ENCODE measurements at places on chromosomes 4 and X.

DNA sequence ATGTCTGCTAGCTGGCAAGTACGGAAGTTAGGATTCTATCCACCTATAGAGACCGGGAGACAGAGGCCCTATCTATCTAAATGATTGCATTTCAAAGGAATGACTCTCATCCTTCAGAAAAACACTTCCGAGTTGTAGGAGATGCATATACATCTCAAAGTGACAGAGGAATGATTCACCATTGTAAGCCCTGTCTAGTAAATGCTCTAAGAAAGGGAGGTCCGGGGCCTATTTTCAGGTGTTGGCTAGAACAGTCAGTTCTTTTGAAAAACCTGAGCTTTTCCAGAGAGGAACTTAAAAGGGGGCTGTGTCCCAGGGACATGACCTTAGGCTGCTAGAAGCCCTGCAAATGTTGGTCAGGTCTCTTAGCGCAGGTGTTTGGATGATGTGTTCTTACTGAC is 262.9 kb upstream of the IL1RAPL1 start:
- ATAC-seq: no peak

DNA sequence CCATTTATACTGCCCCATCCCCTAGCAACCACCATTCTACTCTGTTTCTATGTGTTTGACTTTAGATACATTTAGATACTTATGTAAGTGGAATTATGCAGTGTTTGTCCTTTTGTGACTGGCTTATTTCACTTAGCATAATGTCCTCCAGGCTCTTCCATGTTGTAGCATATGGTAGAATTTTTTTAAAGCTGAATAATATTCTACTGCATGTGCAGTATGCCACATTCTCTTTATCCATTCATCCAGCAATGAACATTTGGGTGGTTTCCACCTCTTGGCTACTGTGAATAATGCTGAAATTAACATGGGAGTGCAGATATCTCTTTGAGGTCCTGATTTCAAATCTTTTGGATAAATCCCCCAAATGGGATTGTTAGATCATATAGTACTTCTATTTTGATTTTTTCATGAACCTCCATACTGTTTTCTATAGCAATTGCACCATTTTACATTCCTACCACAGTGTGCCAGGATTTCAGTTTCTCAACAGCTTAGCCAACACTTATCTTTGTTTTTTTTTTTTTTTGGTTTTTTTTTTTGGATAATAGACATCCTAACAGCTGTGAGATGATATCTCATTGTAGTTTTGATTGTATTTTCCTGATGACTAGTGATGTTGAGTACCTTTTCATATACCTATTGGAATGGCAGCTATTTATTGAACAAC is 105.9 kb upstream of the LNX1 start:
- no peak for ATAC-seq

GRCh38 chr4:165905405-165906027 is 32.5 kb downstream of the TLL1 start:
- ATAC-seq: no peak

GRCh38 chr4:165288639-165289422 is 38.6 kb upstream of the MSMO1 start:
- no peak for ATAC-seq

DNA sequence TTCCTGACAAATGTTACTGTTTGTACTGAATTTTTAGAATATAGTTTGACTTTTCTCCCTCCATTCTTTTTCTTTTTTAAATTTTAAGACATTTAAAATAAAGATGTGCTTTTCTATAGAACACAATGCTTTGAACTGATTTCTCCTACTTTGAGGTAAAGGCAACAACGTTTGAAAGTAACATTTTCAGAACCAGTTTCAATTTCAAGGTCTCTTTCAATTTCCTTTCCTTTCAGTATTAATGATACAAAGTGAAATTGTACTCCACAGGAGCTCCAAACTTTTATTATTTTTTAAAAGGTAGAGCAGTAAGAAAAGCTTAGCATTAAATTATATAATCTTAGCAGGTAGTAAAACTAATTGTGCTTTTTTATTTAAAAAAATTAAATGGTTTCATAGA is 54.9 kb downstream of the NDST4 start:
- no peak for ATAC-seq

GRCh38 chr4:141645611-141646340 is 9.4 kb downstream of the IL15 start:
- no peak for ATAC-seq

- no peak for ATAC-seq
These were observed 43.1 kb downstream of the MAB21L2 start for GRCh38 chr4:150625033-150625432.

DNA sequence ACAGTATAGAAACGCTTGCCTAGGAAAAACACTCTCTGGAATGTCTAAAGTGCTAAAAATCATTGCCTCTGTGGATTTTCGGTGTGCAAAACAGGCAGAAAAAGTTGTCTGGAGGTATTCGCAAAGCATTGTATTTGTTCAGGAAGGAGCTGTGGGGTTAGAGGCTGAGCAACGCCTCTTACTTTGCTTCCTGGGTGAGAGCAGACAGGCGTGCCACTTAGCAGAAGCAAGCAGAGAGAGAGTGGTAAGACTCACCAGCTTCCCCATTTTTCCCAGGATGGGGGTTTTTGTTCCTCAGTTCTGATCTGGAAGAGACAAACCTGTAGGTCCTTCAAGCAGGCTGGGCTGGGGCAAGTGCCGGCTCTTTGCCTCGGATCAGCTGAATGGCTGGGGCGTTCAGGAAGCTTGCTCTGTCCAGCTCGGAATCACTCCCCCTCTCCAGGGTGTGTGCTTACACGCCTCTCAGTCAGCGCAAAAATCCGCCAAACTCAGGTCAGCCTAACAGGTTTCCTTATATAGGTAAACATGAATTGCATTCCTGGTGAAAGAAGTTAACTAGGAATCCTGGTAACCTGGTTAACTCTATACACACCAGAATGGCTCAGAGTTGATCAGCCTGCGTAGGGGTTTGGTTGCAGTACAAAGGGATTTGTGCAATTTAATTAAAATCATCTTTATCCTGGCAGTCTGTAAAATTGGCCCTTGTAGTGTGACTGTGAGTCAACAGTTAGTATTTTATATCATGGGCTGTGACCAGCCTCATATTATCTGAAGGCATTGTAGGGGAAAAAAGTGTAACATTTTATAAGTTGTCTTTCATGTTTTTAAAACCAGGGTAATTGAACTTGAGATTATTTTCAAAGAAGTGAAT is 213.1 kb upstream of the MID1 start:
- ATAC-seq: peak; percentile 53

DNA sequence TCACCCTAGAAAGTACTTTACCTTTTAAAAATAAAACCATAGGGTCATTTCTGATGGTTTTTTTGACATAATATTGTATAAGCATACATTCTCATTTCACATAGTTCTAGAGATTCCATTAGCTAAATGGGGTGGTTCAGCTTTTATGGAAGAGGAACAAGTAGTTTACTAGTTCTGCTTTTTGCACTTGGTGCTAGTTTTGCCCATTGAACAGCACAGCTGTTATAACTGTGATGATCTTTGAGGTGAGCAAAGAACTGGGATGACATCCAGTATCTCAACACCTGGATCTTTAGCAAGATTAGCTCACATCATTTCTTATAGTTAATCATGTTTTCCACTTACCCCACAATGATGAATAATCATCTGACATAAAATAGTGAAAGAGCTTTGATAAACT is 40.9 kb downstream of the MOB1B start:
- no peak for ATAC-seq

DNA sequence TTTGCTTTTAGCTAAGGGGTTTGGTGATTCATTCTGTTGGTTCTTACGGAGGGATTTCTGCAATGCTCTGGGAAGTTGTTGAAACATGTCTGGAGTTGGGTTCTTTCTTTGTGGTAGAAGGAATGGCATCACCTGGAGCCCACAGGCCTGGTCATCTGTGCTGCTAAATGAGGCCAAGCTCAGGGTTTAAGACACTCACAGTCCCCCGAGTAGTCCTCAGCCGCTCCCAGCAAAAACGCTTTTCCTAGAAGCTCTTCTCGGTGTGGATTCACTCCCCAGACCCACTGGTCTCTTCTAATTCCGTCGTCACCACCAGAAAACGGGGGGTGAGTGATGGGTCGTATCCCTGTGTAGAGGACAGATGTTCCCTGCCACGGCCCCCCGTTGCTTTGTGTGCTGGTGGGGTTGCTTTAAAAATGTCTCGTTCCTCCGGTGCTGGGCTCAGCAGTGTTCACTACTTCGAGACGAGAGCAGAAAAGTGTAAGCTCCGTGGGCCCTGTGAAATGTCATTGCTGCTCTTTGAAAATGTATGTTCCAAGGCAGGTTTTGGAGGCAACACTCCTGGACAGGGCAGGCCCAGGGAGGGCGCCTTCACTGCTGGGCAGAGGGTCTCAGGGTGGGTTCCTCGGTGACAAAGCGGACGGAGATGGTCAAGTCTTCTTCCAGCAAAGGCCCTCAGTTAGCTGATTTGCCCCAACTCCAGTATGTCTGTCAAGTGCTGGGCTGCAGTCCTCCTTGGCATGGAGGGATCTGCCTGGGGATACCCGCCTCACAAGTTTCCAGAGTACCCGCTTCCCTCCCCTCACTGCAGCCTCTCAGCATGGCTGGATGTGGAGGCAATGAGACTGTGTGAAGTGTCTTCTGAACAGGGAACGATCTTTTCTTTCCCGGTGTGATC is 37.3 kb downstream of the PSAPL1 start:
- peak; percentile 21 for ATAC-seq

DNA sequence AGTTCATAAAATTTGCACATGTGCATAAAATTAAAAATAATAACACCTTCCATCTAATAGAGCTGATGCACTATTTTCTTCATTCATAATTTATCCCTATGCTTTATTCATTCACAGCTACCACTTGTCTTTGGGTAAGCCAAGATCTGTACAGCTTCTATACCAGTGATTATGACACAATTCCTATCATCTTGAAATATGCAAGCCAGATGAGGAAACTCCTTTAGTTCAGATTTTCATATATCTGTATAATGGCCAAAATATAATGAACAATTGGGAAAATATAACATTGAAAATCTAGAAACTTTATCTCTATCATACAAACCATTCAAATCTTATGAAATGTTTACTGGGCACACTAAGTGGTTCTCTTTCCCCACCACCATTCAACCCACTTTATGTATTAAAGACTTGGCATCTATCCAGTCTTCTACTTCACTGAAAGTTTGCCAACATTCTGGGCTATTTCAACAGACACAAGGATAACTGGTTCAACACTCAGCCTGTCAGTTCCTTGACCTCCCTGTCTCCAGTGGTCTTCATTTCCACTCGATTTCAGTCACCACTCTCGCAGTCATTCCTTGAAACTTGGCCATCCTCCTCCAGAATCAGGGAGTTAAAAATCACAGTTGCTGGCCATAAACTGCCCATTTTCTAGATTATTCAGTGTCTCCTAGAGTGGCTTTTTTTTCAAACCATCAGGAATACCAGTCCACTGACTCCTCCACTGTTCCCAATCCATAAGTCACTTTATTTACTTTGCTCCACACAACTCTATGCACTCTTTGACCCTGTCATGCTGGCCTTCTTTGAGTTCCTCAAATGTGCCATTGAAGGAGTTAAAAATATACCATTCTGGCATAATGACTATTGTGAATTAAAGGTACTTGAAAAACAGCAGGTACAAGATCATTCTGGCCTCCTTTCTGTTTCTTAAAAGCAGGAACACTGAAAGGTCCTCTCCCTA is 85.5 kb downstream of the CAMK2D start:
- no peak for ATAC-seq

GRCh38 chr4:95114521-95114920 is 356.8 kb downstream of the BMPR1B start:
- ATAC-seq: no peak

- ATAC-seq: peak; percentile 59
These were observed 1.3 kb downstream of the SLC6A8 start for GRCh38 chrX:153688911-153689590.

DNA sequence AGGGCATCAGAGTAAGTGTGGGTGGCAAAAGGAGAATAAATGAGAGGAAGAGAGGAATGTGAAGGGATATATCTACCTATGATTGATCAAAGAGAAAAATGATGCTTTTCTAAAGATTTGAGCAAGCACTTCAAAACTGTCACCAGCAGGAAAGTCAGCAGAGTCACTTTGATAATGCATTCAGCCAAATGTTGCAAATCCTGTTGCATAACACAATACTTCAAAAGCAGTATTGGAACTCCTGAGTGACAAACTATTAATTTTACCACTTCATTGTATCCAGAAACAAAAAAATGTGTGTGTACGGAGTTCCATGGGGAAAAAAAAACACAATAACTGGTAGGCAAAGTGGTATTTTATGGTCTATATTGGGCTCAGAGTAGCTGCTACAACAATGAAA is 160.3 kb downstream of the EMCN start:
- no peak for ATAC-seq

GRCh38 chr4:38531141-38531727 is 132.8 kb upstream of the KLF3 start:
- ATAC-seq: no peak

DNA sequence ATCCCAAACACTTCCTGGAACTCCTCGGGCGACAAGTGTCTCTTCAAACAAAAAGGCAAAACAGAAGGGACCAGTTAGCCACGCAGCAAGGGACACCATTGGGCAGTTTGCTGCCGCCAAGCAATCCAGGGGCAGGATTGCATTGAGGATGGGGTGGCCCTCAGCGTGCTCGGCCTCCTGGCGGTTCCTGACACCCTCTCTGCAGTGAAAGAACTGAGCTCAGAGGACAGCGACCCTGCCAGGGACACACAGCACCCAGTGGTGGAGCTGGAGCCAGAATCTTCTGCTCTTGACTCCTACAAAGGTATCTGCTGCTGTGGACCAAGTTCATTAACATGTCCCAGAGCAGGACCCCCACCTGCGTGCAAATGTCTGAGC is 27.4 kb upstream of the AFAP1 start:
- ATAC-seq: no peak

DNA sequence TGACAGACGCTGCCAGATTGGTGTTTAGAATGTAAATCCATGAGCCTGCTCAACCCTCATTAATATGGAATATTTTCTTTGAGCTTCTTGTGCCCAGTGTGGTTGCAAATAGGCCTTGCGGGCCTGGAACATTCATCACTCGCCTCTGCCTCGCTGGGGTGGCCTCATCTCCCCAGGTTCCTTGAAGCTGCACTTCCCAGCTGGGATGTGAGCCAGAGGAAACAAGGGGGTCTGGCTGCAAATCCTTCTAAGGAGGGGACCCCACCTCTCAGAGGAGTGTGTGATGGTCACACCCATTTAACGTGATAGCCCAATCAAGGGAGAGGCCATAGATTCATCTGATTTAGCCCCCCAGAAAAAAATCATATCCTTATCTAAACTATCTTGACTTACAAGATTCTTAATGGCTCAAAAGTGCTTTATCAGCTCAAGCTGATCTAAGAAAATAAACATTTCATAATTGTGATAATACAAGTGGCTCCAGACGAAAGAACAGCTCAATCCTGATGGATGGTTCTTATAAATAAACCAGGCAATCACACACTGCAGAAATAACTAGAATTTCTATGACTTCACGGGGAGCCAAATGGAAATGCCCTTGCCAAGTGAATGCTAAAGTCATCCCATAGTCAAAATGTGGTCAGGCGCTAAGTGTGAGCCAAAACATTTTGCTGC is 189.9 kb downstream of the PTTG2 start:
- ATAC-seq: no peak

GRCh38 chr4:124964251-124964650 is 251.7 kb upstream of the ANKRD50 start:
- no peak for ATAC-seq

DNA sequence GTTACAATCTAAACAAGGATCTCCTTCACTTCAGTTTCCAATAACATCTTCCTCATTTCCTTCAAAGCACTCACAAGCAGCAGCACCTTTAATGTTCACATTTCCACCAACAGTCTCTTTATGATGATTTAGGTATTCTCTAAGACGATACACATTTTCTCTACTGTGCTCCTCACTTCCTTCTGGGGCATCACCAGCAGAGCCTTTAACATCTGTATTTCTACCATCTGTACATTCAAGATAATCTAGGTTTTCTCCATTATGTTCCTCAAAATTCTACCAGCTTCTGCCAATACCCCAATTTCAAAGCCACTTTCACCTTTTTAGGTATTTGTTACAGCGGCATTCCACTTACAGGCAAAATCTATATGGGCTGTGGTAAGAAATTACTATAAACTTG is 80.6 kb downstream of the FBXW7 start:
- no peak for ATAC-seq

Data from gastroesophageal sphincter (tissue), 4 donors.